ENCODE measurements at places on chromosomes 4 and X. TPM values are rescaled to one million over a fixed set of nuclear protein-coding genes. Genes with fewer than 3 reads are reported as not detected.

Gene FRG2
- total RNA-seq: not detected

- no peak overlapping the region for H3K4me3 ChIP-seq
- peaks cover 7% of the 10 kb centered on the region for H3K36me3 ChIP-seq
- no peak overlapping the region for H3K27ac ChIP-seq
- no peaks in the 10 kb centered on the region for H3K27me3 ChIP-seq
- H3K4me1 ChIP-seq: peaks cover 3% of the 10 kb centered on the region
Measured at GRCh38 chrX:72268597-72269365, 8.3 kb downstream of the RPS4X start.

DNA sequence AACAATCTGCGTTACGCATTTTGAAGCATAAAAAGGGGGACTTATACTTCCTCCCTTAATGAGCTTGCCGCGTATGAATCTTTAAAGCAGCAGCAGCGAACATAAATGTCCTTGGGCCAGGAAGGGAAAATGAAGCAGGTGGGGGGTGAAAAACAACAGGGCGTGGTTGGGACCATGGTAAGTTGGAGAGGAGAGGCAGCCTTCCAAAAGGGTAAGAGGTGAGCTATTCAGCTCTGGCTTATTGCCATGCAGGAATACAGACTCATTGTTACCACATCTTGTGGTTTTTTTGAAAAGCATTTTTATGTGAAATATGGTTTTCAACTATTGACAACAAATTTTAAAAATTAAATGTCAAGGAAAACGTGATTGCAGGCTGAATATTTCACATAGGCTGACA, 710.7 kb upstream of the FAM241A start:
- H3K27me3 ChIP-seq: no peaks in the 10 kb centered on the region
- DNase-seq: no peak
- no peaks in the 10 kb centered on the region for H3K4me1 ChIP-seq

DNA sequence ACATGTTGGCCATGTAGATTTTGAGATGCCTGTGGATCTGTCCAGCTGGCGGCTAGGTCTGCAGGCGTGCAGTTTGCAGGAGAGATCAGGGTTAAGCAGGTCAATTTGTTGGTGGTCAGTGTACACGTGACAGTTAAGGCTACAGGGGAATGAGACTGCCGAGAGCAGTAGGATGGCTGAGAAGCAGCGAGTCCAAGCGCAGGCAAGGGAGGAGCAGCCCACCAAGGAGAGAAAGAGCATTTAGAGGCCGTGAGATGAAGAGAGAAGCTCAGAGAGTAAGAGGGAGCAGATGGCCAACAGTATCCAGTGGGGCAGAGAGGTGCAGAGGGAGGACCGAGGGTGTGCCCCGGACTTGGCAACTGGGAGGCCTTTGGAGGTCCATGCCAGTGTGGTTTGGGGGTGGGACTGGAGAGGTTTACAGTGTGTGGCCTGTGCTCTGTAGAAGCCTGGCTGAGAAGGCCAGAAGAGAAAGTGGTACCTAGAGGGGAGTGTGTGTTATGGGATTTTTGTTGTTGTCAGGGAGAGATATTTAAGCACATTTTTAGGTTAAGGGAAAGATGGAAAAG, 18.4 kb downstream of the SNX25 start:
- H3K27ac ChIP-seq: no peak overlapping the region
- no peaks in the 10 kb centered on the region for H3K36me3 ChIP-seq
- no peak for DNase-seq
- no peaks in the 10 kb centered on the region for H3K27me3 ChIP-seq

GRCh38 chrX:72011734-72012133, 101.1 kb downstream of the NHSL2 start:
- no peaks in the 10 kb centered on the region for H3K4me1 ChIP-seq
- no peak overlapping the region for H3K4me3 ChIP-seq
- H3K27ac ChIP-seq: no peak overlapping the region
- H3K27me3 ChIP-seq: no peaks in the 10 kb centered on the region
- H3K36me3 ChIP-seq: no peaks in the 10 kb centered on the region
- no peak for DNase-seq

Gene LANCL3
- total RNA-seq: 0.28 TPM

GRCh38 chr4:81562093-81562492, 90.4 kb upstream of the RASGEF1B start:
- no peaks in the 10 kb centered on the region for H3K27me3 ChIP-seq
- no peak overlapping the region for H3K4me3 ChIP-seq

- no peaks in the 10 kb centered on the region for H3K4me1 ChIP-seq
- H3K27ac ChIP-seq: no peak overlapping the region
- no peaks in the 10 kb centered on the region for H3K27me3 ChIP-seq
Measured at GRCh38 chrX:35040871-35041270, 98.3 kb downstream of the FAM47B start.

- H3K36me3 ChIP-seq: no peaks in the 10 kb centered on the region
- no peaks in the 10 kb centered on the region for H3K27me3 ChIP-seq
- no peak overlapping the region for H3K4me3 ChIP-seq
- DNase-seq: no peak
- H3K27ac ChIP-seq: no peak overlapping the region
Measured at GRCh38 chrX:40263014-40263560, 165.3 kb upstream of the BCOR start.

- H3K36me3 ChIP-seq: peaks cover 39% of the 10 kb centered on the region
- no peak overlapping the region for H3K4me3 ChIP-seq
- H3K27me3 ChIP-seq: no peaks in the 10 kb centered on the region
- DNase-seq: no peak
Measured at GRCh38 chr4:17635056-17635455, 20.6 kb downstream of the MED28 start.

DNA sequence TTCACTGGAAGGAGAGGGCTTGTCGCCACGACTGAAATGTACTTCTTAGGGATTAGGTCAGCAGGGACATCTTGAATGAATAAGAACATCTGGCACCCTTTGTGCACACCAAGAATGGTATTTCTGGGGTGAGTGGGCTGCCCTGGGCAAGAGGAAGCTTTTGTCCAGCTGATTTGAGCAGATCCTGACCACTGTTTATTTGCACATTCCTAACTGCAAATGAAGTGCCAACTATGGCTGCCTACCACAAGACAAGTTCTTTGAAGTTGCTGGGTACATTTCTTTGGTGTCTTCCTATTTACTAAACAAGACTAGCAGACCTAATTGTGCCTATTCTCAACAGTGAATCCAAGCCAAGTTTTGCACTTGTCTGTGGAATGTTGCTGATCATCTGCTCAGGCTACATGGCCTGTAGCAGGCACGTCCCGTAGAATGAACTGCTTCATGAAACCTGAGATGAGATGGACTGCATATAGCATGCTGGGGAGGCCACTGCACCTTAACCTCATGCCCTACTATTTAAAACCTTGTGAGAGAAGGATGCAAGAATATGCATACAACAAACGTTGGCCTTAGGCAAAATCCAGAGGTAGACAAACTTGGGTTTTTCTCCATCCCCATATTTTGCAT, 45.0 kb downstream of the PIR start:
- no peaks in the 10 kb centered on the region for H3K4me1 ChIP-seq
- no peaks in the 10 kb centered on the region for H3K36me3 ChIP-seq
- H3K27me3 ChIP-seq: no peaks in the 10 kb centered on the region
- H3K4me3 ChIP-seq: no peak overlapping the region
- no peak for DNase-seq

- H3K36me3 ChIP-seq: no peaks in the 10 kb centered on the region
- no peak overlapping the region for H3K4me3 ChIP-seq
- DNase-seq: no peak
- H3K27ac ChIP-seq: no peak overlapping the region
Measured at GRCh38 chrX:38060331-38060878, 54.1 kb downstream of the SYTL5 start.

DNA sequence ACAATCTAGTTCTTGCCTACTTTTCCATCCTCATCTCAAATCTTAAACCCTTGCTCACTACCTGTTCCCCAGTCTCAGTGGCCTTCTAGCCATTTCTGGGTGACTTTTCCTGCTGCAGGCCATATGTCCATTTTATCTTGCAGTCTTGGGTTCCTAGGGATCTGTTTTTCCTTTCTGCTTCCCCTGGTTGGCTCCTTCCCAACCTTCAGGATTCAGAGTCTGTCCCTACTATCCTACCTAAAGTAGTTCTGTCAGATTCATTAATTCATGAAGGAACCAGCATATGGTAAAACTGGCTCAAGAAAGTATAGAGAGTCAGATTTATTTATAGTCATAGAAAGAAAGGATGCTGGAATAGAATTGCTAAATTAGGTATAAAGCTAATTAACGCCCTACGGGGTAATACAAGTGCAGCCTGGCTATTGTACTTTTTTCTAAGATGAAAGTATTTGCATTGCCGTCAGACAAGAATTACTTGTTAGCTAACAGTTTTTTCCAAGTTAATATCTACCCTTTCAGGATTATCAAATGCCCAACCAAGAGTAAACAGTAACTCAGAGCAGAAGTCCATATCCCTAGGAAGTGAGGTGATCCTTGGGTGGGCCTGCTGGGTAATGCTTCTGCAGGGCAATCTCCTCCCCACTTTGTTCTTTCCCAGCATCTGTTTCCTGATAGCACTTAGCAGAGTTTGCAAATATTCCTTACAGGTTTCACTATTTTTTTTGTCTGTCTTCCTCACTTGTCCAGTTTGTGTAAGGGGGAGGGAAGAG, 63.6 kb downstream of the REPS2 start:
- H3K36me3 ChIP-seq: no peaks in the 10 kb centered on the region
- DNase-seq: no peak
- H3K4me3 ChIP-seq: no peak overlapping the region
- no peaks in the 10 kb centered on the region for H3K27me3 ChIP-seq
- H3K27ac ChIP-seq: no peak overlapping the region
- H3K4me1 ChIP-seq: no peaks in the 10 kb centered on the region

Gene VCX2
- not detected for total RNA-seq

- no peaks in the 10 kb centered on the region for H3K4me1 ChIP-seq
- no peak overlapping the region for H3K27ac ChIP-seq
- no peak overlapping the region for H3K4me3 ChIP-seq
- H3K36me3 ChIP-seq: no peaks in the 10 kb centered on the region
- DNase-seq: no peak
Measured at GRCh38 chr4:36133086-36133485, 111.2 kb downstream of the ARAP2 start.

- peaks cover 77% of the 10 kb centered on the region for H3K4me1 ChIP-seq
- peaks cover 24% of the 10 kb centered on the region for H3K36me3 ChIP-seq
- no peak overlapping the region for H3K27ac ChIP-seq
- no peak overlapping the region for H3K4me3 ChIP-seq
- no peaks in the 10 kb centered on the region for H3K27me3 ChIP-seq
Measured at GRCh38 chr4:2938906-2939305, 24.3 kb downstream of the NOP14 start.

Gene HPGDS
- total RNA-seq: 1.3 TPM

DNA sequence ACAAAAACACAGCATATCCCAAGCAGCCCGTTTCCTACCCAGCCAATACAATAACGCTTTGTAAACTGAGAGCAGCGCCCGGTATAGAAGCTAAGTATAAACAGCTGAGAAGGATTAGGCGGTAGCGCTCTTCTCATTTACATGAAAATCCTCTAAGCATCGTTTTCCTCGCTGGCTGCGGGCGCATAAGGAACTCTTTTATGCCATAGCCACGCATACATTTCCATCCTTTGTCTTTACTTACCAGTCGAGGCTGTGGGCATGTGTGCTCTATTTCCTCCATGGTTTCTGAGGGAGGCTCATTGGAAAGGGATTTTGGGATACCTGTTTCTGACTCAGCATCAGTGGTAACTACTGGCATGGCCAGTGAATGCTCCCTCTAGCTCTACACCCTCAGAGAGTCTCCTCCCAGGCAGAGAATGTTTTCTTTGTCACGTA, 383 bp downstream of the PCYT1B start:
- H3K27me3 ChIP-seq: no peaks in the 10 kb centered on the region
- H3K4me1 ChIP-seq: peaks cover 13% of the 10 kb centered on the region
- H3K4me3 ChIP-seq: peak overlapping the region; percentile 44
- no peak overlapping the region for H3K27ac ChIP-seq
- no peak for DNase-seq
- no peaks in the 10 kb centered on the region for H3K36me3 ChIP-seq

- H3K4me3 ChIP-seq: no peak overlapping the region
- no peak for DNase-seq
- no peaks in the 10 kb centered on the region for H3K4me1 ChIP-seq
Measured at GRCh38 chr4:138576684-138577083, 334.5 kb upstream of the SLC7A11 start.

Gene FAM241A
- 2.0 TPM for total RNA-seq

GRCh38 chr4:125703443-125703842, 388.7 kb downstream of the FAT4 start:
- no peaks in the 10 kb centered on the region for H3K36me3 ChIP-seq
- no peak overlapping the region for H3K27ac ChIP-seq
- H3K4me3 ChIP-seq: no peak overlapping the region
- no peaks in the 10 kb centered on the region for H3K4me1 ChIP-seq
- H3K27me3 ChIP-seq: no peaks in the 10 kb centered on the region

Gene LRAT
- not detected for total RNA-seq

Gene P2RY10
- total RNA-seq: 70.1 TPM

Gene GRPR
- total RNA-seq: 0.32 TPM

DNA sequence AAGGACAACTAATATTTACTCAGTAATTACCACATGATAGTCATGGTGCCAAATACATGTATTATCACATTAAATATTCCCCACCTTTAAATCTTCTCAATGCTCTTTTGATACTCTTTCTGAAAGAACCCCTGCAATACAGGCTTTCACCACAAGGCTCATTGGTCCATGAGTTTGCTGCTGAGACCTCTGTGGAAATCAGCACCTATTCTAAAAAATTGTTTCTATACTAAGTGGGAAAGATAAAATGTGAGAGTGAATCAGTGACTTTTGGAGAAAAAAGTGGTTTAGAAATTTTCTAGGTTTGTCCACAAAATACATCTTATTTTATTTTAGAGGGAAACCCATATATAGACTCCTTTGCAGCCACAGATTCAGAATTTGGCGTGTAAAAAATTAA, 257.3 kb downstream of the ZIC3 start:
- no peak overlapping the region for H3K27ac ChIP-seq
- no peaks in the 10 kb centered on the region for H3K27me3 ChIP-seq
- H3K36me3 ChIP-seq: no peaks in the 10 kb centered on the region
- no peak for DNase-seq

DNA sequence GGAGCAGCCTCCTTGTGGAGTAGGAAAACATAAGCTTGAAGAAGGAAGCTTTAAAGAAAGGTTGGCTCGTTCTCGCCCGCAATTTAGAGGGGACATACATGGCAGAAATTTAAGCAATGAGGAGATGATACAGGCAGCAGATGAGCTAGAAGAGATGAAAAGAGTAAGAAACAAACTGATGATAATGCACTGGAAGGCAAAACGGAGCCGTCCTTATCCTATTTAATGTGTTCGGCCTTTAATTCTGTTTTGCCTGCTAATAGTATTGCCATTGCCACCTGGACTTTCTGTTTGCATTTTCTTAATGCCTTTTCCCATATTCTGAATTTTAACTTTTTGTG, 1.4 kb downstream of the TCEAL1 start:
- no peak overlapping the region for H3K27ac ChIP-seq
- peaks cover 2% of the 10 kb centered on the region for H3K4me1 ChIP-seq
- peak overlapping the region; percentile 82 for H3K4me3 ChIP-seq
- no peaks in the 10 kb centered on the region for H3K36me3 ChIP-seq
- DNase-seq: no peak

GRCh38 chr4:114273238-114273637, 293.8 kb upstream of the ARSJ start:
- no peak overlapping the region for H3K27ac ChIP-seq
- H3K4me1 ChIP-seq: no peaks in the 10 kb centered on the region
- no peak for DNase-seq
- H3K27me3 ChIP-seq: no peaks in the 10 kb centered on the region
- H3K36me3 ChIP-seq: no peaks in the 10 kb centered on the region
